ENCODE measurements at places on chromosomes 4 and X.

GRCh38 chr4:93775551-93775950 lies 53.0 kb upstream of the ATOH1 start:
- DNase-seq: no peak

- DNase-seq: no peak
Measured at GRCh38 chr4:6687947-6688878, 5.5 kb upstream of the S100P start.

DNA sequence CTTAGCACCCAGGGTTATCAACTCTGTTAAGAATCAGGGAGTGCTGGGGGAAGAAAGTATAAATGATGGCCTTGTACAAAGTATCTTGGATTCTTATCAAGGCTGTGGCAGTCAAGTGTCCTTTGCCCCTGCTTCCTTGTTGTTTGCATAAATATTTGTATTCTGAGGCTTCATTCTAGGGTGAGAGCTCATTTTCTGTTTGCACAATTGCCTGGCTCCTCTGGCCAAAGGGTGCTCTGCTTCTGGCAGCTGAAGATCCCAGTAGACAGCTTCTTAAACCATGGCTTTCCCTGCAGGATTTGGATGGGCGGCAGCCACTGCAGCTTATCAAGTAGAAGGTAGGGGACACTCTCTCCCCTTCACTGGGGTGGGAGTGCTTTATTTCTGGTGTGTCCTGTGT lies at the start of gene GBA3:
GBA3 (plus strand) TSS at position 202 of the 400 bp plus-strand sequence.
- DNase-seq: no peak

DNA sequence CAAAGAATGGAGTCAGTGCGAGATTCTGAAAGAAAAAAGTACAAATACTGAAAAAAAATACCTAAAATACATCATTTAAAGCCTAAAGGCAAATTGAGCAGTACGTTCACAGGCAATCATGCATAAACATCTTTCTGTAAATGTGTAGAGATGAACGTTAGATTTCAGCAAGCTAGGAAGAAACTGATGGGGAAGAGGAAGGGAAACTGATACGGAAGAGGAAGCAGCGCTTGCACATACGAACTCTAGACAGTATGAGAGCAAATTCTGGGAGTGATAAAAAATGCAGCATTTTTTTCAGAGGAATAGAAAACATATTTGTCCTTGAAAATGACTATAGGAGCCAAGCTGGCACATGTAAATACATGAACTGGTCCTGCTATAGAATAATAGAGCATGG lies 9.4 kb downstream of the ANKRD50 start:
- DNase-seq: no peak

GRCh38 chrX:11287505-11287904 lies 5.7 kb upstream of the AMELX start:
- peak; percentile 59 for DNase-seq

DNA sequence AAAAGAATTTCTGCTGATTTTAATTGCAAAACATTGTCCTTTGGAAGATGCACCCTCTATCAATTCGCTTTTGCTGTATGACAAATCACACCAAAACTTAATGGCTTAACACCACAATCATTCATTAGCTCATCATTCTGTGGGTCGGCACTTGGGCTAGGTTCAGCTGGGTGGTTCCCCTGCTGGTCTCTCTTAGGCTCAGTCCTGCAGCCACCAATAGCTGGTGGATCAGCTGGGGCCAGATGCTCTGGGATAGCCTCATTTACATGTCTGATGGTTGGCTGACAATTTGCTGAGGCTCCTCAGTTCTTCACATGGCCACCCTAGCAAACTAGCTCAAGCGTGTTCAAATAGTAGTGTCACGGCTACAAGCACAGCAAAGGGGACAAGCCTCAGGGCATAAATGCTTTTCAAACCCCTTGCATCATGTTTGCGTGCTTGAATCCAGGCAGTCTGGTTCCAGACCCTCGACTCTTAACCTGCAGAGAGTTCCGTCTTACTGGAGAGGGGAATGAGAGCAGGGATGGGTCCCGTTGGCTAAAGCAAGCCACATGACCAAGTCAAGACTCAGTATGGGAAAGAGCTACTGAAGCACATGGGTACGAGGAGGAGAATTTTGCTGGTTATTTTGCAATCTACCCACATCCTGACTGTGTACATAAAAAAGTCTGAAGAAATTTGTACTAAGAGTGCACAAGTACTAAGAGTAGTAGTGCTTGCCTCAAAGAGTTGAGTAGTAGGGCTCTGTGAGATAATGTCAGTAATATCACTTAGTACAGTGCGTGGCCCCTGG lies 7.5 kb upstream of the ACSL1 start:
- DNase-seq: no peak

GRCh38 chr4:123739806-123740205 lies 343.2 kb downstream of the SPRY1 start:
- no peak for DNase-seq

- DNase-seq: no peak
Measured at GRCh38 chr4:151673908-151674520, 86.8 kb downstream of the GATB start.

- no peak for DNase-seq
Measured at GRCh38 chr4:45679411-45679810, 444.4 kb downstream of the GABRG1 start.

DNA sequence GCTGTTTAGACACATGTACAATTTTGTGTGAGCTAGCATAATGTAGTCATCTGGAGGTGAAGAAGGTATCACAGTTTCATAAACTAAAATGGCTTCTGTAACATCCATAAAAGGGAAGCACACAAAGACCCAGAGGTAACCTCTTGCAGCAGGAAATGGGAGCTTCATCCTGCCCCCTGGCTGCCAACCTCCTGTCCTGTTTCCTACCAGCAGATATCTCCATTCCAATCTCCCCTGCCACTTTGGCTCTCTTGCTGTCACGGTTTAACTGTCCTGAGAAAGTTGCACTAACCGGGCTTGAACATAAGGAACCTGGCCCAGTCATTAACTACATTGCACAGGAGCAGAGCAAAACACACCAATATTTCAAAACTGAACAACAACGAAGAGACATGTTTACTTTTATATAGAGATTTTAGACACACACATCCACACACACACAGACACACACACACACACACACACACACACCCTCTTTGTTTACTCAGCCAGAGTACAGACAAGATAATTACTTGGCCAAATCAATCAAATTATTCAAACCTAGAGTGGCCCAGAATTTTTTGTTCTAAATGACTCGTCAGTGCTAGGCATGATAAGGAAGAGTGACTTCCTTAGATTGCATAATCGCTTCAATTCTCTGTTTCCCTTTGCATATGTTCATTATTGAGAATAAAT lies 24.2 kb downstream of the MID2 start:
- DNase-seq: no peak

GRCh38 chrX:46876901-46877300 lies 35.3 kb upstream of the JADE3 start:
- DNase-seq: no peak

- no peak for DNase-seq
Measured at GRCh38 chr4:151304755-151305154, 20.6 kb downstream of the SH3D19 start.

DNA sequence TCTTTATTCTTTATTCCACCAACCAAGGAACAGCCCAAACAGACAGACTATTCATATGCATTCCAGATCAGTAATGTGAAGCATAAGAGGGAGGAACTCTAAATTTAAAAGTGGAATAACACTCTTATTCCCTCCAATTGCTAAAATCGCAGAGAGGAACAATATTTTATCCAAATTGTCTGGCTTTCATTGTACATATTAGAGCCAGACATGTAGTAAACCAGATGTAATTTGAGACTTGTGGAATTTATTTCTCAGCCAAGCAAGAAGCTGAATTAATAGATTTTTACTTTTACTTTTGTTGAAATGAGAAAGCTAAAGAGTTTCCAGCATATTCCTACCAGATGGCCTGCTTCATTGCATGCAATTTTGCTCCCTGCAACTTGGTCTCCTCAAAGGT lies 674.6 kb upstream of the SLIT2 start:
- DNase-seq: no peak

GRCh38 chr4:94011190-94011589 lies 182.6 kb downstream of the ATOH1 start:
- DNase-seq: no peak

- no peak for DNase-seq
Measured at GRCh38 chr4:30821275-30821674, 101.1 kb downstream of the PCDH7 start.

GRCh38 chr4:2395584-2395983 lies 22.9 kb downstream of the ZFYVE28 start:
- no peak for DNase-seq

- DNase-seq: no peak
Measured at GRCh38 chrX:150599226-150599625, 30.8 kb downstream of the MTM1 start.

DNA sequence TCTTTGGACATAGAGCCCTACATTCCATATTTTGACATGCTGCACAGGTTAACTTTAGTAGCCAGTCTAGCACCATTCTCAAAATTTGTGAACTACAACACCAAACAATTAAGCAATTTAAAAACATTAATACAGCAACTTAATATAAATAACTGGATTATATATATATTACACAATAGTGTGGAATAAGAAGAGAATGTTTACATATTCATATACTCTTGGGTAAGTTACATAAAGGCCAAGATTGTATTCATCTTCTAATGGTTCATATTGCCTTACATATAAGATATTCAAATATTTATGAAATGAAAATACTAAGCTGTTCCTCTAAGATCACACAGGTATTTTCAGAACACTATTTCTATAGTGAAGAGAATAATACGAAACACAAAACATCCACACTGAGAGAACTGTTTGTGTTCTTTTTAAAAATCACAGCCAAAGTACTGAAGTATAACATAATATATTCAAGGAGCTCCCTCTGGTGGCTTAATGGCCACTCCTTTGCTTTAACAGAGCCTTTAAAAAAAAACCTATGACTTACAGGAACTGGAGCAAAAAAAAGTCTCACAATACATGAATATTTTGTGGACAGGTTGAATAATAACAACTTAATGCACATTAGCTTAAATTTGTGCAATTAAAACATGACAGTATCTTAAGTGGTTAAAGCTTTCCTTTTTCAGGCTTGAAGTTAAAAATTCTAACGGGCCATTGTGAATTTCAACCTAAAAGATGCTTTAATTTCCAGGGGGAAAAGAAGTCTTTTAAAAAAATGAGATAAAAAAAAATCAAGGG lies 46.2 kb downstream of the NEK1 start:
- DNase-seq: peak; percentile 79

GRCh38 chr4:54296548-54297203 lies 67.6 kb downstream of the PDGFRA start:
- DNase-seq: no peak

- peak; percentile 62 for DNase-seq
Measured at GRCh38 chr4:168908093-168908492, 102.0 kb downstream of the CBR4 start.

DNA sequence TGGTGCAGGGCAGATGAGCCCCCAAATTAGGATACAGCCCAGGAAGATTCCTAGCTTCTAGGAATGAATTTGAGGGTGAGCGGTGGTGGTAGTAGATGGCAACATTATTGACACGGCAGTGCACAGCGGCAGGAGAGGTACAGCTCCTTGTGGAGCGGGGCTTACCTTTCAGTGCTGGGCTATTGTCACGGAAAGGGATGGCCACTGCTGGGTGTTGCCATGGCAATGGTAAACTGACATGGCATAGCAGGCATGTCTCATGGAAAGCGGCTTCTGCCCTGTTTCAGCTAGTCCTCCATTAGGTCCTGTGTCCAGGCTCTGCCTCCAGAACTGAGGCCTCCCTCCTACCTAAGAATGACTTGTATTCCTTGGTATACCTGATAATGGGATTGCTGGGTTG lies 81.8 kb upstream of the WDR1 start:
- no peak for DNase-seq
